ENCODE measurements at places on chromosomes 3 and 15.

DNA sequence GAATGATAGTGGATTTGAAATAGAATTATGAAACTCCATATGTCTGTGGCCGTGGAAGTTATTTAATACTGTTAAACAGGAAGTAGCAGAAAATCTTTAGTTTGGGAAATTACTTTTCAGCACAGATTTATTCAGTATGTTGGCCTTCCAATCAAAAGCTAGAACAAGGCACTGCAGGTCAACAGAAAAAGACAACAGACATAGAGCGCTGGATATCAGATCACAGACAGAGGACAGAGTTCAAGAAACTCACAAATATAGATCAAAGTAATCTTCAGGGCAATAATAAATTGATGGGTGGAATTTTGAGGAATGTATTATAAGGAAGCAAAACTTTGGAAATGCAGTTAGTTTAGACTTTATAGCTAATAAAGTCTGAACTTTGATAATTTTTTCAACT, 159.5 kb upstream of the TMCO5A start:
- no peak for DNase-seq

GRCh38 chr3:32126305-32127015, 20.0 kb downstream of the GPD1L start:
- no peak for DNase-seq

DNA sequence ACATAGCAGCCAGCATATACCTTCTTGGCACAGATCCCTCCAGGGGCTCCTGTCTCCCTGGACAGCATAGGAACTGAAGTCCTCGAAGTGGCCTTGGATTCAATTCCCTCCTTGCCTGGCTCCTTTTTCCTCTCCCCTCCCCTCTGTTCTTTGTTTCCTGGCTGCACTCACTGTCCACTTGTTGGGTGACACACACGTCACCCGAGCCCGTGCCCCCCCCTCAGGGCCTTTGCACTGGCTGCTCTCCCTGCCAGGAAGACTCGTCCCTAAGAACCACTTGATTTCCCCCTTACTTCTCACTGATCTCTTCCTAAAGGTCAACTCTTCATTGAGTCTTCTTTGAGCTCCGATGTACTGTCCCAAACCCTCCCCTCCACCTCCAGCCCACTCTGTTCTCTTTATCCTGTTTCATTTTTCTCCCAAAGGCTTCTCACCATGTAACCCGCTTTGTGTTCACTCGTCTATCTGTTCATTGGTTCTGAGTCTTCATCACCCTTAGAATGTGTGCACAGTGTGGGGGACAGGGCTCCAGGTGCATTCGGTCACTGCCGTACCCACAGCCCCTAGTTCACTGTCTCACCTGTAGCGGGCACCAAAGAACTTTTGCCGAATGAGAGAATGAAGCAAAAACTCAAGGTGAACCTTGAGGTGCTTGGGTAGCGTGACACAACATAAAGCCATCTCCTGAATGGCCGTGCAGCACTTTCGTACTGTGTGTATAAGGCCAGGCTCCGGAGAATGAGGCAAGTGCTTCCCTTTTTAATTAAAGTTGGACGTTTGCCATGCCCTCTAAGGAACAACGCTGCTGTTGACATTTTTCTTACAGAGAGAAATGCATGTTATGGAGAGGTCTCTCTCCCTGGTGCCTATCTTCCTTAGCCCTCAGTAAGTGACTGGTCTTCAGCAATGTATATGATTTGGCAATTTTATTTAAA, 74.0 kb downstream of the CHRNA7 start:
- DNase-seq: no peak

- DNase-seq: no peak
These were observed 109.7 kb upstream of the FAM3D start for GRCh38 chr3:58776231-58776630.

GRCh38 chr3:25952133-25952532, 162.2 kb downstream of the OXSM start:
- DNase-seq: no peak

GRCh38 chr15:101474233-101474632, 15.3 kb downstream of the PCSK6 start:
- DNase-seq: no peak

DNA sequence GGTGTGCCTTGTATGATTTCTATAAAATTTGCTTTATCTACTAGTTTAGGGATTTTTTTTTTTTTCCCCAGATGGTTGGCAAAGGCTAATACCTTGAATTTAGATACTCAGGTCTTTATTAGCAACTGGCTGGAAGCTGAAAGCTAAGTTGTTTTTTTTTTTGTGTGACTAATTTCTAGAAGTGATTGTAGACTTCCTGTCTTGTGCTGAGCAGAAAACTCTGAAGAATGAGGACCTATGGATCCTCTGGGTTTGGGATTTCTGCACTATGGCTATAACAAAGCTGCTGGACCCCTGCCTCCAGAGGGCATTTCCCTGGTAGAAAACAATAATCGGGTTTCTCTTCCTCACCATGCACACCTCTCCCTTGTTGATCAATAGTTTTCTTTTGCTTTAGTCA, 10.0 kb downstream of the ARIH2 start:
- DNase-seq: no peak

DNA sequence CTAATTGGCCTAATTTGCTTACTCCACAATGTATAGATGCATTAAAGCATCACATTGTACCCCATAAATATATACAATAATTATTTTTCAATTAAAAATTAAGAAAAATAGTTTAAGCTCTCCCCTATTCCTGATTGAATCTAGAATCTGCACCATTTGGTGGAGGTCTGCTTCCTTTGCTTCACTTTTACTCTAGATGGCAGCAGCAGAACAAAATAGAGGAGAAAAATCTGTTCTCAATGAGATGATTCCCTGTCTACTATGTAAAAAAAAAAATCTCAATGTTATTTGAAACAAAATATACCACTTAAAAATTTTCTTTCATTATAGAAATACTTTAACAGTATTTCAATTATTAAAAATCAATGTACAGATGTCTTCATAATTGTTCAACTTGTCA, 109.6 kb upstream of the FXR1 start:
- DNase-seq: no peak

GRCh38 chr15:83904107-83905040, 250.5 kb downstream of the ADAMTSL3 start:
- DNase-seq: no peak

DNA sequence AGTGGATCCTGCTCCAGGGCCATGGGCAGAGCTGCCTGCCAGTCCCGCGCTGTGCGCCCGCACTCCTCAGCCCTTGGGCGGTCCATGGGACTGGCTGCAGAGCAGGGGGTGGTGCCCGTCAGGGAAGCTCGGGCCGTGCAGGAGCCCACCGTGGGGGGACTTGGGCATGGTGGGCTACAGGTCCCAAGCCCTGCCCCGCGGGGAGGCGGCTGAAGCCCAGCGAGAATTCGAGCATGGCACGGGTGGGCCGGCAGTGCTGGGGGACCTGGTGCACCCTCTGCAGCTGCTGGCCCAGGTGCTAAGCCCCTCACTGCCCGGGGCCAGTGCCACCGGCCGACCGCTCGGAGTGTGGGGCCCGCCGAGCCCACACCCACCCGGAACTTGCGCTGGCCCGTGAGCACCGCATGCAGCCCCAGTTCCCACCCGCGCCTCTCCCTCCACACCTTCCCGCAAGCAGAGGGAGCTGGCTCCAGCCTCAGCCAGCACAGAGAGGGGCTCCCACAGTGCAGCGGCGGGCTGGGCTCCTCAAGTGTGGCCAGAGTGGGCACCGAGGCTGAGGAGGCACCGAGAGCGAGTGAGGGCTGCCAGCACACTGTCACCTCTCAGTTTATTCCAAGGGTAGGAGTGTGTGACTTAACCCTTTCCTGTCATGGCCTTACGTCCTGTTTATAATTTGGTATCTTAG, 129.3 kb downstream of the TMEM108 start:
- no peak for DNase-seq

- DNase-seq: no peak
These were observed 65.4 kb upstream of the C3orf80 start for GRCh38 chr3:160159806-160160205.

- DNase-seq: no peak
These were observed 74.7 kb downstream of the RASA2 start for GRCh38 chr3:141561426-141562034.

GRCh38 chr15:77096138-77096537, 25.2 kb upstream of the TSPAN3 start:
- DNase-seq: no peak

GRCh38 chr3:1600700-1601418, 497.8 kb upstream of the CNTN4 start:
- no peak for DNase-seq

- DNase-seq: no peak
These were observed 28.7 kb upstream of the HCN4 start for GRCh38 chr15:73397461-73397860.

- no peak for DNase-seq
These were observed 50.4 kb downstream of the FOXB1 start for GRCh38 chr15:60054472-60054871.

DNA sequence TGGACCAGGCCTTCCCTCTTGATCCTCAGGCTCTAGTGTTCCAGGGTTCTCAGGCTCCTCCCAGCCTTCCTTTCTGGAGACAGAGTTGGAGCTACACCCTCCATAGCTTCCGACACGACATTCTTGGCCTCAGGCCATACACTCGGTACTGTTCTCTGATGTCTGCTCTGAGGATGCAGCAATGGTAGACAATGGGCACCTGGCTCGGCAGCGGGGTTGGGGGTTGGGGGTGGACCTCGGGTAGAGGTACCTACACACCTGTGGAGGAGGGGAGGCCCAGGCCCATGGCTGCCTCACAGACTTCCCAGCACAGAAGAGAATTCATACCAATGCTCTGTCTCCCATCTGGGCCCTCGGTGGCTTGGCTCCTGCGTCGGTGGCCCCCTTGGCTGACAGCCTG, 21.4 kb downstream of the CCDC13 start:
- no peak for DNase-seq

GRCh38 chr3:43533009-43533408, 88.8 kb downstream of the ANO10 start:
- no peak for DNase-seq

DNA sequence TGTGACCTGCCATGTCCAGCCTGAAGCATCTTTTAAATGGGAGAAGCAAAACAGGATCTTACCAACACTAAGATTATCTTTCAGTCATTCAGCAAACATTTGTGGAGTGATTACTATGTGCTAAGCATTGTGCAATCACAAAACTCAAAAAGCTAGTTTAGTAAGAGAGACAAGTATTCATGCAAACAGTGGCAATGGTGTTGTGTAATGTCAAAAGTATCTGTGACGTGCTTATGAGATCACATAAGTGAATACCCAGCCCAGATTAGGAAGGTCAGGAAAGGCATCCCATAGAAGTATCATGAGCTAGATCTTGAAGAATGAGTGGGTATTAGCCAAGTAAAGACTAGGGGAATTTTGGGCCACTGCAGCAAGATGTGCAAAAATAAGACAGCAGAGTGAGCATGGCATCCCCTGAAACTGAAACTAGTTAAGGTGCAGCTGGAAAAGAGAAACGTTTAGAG, 32.1 kb downstream of the SEC62 start:
- no peak for DNase-seq

GRCh38 chr3:105580296-105580965, 213.7 kb downstream of the ALCAM start:
- no peak for DNase-seq

DNA sequence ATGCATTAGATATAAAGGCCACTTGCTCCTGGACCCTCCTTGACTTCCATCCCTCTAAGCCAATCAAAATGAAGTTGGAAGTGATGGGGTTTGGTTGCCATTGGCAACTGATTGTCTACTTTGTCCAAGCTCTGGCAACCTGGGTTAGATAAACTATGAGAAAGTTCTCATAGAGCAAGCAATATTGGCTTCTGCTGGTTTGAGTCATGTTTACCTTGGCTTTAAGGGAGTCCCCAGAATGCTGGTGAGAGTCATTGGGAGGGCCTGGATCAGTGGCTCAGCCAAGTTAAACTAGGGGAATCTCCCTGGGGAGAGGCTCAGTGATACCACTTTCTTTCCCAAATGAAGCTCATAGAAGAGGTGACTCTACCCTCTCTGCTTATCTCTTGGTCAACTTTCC, 176.3 kb upstream of the ROPN1 start:
- DNase-seq: no peak

DNA sequence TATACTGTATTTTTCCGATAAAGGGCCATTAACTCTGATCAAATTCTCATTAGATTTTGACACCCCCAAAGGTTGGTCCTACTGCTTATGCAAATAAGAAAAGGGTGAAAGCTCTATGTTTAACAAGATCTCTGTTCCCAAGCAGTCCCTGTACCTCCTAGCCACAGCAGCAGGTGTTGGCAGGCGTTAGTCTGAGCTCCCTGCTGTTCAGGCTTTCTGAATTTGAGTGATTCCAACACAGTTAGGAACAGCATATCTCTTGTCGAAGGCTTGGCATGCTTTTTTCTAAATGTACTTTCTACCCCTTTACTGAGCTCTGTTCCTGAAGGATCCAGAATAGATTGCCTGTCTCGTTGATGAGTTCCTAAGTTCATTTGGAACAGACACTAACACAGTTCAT, 42.3 kb downstream of the MITF start:
- DNase-seq: no peak

GRCh38 chr3:125394406-125394805, 19.3 kb upstream of the ZNF148 start:
- DNase-seq: no peak

DNA sequence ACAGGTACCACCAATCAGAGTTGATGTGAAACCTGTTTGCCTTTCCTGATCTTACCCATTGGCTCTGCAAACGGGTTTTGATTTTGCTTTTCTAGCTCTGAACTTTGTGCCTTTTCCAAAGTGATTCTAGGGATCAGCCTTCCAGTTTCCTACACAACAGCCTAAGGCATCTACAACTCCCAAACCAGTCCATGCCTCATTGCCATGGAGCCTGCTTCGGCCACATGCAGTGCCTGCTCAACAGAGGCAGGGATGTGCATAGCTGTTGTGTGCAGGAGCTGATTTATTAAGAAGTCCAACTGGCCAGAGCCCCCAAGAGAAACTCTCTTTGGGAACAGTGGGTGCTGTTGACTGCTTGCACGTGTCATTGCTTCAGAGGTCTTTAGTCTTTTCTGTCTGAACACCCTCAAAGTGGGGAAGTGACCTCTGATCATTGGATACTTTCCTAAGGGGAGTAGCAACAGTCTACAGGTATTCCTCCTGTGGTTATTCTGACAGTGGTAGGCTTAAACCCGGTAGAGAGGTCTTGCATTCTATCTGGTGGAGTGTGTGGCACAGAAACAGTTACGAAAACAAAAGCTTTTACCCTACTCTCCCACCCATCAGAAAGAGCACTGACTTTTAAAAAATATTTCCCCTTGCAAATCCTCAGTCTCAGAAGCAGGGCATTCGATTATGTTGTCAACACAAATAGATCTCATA, 36.6 kb upstream of the THSD4 start:
- DNase-seq: no peak

- DNase-seq: no peak
These were observed 328.0 kb upstream of the MANF start for GRCh38 chr3:51057121-51057520.

DNA sequence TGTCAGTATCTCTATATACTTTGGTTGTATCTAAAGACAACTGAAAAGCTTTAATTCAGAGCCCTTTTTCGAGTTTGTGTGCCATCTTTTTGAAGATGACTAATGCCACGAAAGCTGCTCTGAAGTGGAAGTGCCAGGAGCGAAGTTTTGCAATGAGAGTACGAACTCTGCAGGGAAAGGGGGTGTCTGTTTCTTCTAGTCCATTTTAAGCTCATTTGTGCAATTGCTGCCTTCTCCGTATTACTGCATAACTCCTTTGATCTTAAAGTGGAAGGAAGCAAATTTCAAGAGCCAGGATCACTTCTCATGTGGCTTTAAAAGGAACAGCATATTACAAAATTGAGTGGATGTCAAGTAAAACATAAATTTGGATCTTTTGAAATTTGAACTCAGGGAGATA, 245.3 kb downstream of the FEZF2 start:
- DNase-seq: no peak

- no peak for DNase-seq
These were observed 25.1 kb upstream of the HERC1 start for GRCh38 chr15:63858881-63859280.

Measured in WTC11 (cell line).